T1000 (cell line): ENCODE measurements at places on chromosomes 3 and 15.
A peak's percentile ranks its signal among the peaks of the same experiment; 100 is the strongest.

GRCh38 chr15:62894322-62895085 is 148.0 kb upstream of the TPM1 start:
- DNase-seq: no peak

DNA sequence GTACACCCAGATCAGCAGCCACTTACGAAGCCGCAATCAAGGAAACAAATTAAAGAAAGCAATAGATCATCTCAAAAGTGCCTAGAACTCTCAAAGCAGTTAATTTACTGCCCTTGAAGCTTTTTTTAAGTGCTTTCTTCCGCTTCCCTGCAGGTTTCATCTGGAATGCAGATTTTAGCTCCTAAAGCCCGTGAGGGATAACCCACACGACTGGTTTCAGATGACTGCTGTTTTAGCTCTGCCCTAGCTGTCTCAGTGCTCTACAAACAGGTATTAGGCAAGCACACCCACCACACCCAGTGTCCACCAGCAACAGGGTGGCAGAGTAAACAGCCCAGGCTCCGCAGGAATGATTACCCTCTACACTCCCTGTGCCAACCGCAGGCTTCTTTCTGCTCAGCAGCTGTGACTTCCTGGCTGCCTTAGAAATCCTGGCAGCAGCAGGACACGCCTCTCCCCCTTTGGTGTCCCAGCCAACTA is 126.0 kb downstream of the FMN1 start:
- DNase-seq: no peak

DNA sequence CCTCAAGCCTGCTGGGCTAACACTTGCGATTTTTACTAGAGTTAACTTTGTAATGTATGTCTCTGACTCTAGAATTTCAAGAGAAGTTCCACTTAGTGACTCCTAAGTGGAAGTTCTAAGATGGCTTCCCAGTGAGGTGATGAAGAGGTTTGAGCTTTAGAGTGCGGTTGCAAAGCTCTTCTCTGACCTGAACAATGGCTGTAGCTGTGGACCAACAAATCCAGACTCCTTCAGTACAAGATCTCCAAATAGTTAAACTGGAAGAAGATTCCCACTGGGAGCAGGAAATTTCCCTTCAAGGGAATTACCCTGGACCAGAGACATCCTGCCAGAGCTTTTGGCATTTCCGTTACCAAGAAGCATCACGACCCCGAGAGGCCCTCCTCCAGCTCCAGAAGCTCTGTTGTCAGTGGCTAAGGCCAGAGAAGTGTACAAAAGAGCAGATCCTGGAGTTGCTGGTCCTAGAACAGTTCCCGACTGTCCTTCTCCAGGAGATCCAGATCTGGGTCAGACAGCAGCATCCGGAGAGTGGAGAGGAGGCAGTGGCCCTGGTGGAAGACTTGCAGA is 22.3 kb downstream of the WDR73 start:
- no peak for DNase-seq

DNA sequence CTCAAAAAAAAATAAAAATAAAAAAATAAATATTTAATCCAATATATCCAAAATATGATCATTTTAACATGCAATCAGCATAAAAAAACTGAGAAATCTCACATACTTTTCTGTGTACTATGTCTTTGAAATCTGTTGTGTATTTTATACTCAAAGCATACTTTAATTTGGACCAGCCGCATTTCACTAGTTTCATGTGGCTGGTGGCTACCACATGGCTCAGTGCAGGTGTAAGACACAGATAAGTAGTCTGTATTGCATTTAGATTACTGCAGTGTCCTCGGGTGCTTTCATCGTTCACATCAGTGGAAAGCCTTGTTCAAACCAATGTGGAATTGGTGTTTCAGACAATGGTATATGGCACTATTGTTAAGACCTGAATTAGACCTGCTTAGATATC is 11.0 kb downstream of the CRTC3 start:
- no peak for DNase-seq

GRCh38 chr3:177673112-177673914 is 476.0 kb upstream of the TBL1XR1 start:
- DNase-seq: no peak

DNA sequence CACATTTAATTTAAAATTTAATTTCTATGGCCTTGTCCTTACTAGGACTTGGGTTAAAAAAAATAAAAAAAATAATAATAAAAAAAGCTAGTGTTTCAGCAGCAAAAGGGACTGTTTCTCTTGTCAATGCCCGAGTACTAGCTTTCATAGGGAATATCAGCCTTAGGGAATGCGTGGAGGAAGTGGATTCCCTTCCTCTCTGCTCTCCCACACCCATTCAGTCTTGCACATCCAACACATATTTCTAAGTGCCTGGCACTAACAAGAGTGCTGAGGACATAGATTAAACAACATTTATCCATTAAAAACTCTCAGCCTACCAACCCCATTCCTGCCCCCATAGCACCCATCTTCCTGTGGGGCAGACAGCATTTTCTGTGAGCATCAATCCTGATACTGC is 6.2 kb downstream of the ZNF385D start:
- DNase-seq: no peak

- peak; percentile 10 for DNase-seq
These were observed 23.4 kb upstream of the MAP4 start for GRCh38 chr3:48039487-48040190.
